ENCODE measurements at places on chromosomes 3 and 15.

DNA sequence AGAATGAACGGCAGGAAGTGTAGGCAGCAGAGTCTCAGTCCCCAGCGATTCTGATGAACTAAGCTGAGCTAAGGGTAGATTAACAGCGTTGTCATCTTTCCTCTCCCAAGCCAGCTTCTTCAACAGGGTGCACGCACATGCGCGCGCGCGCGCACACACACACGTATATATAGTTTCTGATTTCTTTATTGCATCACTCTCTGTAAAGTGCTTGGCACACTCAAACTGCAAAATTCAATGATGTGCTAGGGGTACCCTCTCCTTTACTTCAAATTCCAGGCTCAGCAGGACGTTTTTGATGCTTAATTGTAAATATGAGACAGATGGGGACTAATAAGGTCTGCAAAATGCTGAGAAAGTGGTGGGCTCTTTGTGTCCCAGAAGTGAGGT, 26.1 kb upstream of the VPS8 start:
- no peak for DNase-seq

DNA sequence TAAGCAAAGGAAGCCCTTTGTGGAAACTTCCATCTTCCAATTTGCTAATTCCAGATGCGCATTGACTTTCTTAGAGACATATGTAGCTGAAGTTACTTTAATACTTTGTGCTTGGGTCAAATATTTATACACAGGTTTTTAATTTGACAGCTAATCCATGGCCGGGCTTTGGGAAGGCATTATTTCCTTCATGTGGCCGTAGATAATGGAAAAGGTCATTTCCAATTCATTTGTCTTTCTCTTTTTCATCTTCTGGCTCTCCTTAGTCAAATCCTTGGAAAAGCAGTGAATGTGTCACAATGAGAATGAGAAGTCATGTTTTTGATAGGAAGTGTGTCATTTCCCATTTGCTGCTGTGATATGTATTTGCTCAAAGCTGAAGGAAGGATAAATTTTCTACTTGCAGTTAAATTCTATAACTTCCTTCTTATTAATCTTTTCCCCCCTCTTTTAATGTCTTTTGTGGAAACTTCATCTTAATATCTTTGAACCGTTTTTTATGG, 323.3 kb downstream of the CLSTN2 start:
- DNase-seq: no peak

DNA sequence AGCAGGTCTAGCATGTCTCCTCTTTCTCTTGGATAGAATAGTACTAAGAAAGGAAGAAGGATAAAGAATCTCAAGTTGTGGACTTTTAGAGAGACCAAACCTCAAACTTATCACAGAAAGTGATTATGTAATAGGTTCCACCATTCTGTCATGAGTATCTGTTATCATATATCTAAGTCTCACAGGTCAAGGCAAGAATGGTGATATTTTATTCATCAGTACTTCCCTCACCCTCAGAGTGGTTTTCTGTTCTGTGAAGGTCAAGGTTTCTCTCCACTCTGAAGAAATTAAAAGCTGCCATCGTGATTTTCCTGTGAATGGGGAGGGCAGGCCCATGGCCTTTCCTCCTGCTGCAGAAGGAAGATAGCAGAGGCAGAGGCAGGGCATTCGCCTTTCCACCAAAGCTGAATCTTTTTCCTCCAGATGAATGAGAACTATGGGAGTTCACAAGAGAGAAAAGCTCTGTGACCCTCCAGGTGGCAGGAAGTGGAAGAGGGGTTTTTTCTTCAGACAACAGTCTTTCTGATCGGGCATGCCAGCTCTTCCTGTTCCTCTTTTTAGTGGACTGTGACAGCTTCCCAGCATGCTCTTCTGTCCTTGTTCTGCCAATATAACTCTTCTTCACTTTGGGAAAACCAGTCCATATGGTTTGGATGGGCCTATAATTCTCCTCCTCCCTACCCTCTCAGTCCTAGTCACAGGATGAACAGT, 37.1 kb upstream of the CCK start:
- DNase-seq: no peak

GRCh38 chr15:79035111-79035601, 55.4 kb downstream of the RASGRF1 start:
- no peak for DNase-seq

DNA sequence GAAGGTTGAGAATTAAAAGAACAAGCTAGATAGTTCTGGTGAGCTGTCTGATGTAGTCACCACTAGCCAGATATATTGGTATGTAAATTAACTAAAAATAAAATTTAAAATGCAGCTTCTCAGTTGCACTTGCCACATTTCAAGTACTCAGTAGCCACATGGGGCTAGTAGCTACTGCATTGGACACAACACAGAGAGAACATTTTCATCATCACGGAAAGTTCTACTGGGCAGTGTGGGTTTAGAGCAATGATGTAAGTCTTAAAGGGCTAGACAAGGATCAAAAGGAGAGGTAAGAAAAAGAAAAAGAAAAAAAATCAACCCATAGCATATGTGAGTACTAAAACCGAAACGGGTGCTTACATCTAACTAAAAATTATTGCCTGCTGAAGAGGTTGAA, 282.4 kb upstream of the LRRFIP2 start:
- no peak for DNase-seq

GRCh38 chr15:91338766-91339165, 238.7 kb downstream of the SV2B start:
- no peak for DNase-seq

DNA sequence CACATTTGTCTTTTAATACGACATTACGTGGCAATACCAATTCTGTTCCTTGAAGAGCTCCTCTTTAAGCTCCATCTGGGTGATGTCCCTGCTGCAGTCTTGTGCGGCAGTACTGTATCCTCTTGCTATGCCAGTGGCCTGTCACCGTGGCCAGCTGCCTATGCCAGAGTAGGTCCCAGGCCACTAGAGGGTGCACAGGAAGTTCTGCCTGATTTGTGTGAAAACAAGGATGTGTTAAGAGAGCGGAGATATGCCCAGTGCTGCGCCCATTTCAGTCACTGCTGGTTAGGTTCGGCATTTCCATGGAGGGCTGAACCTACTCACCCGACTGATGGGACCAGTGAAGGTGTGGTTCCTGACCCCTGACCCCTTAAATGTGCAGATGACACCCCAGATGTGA, 25.2 kb downstream of the NIPA1 start:
- DNase-seq: no peak

GRCh38 chr15:31338879-31339557, 12.4 kb downstream of the KLF13 start:
- no peak for DNase-seq

DNA sequence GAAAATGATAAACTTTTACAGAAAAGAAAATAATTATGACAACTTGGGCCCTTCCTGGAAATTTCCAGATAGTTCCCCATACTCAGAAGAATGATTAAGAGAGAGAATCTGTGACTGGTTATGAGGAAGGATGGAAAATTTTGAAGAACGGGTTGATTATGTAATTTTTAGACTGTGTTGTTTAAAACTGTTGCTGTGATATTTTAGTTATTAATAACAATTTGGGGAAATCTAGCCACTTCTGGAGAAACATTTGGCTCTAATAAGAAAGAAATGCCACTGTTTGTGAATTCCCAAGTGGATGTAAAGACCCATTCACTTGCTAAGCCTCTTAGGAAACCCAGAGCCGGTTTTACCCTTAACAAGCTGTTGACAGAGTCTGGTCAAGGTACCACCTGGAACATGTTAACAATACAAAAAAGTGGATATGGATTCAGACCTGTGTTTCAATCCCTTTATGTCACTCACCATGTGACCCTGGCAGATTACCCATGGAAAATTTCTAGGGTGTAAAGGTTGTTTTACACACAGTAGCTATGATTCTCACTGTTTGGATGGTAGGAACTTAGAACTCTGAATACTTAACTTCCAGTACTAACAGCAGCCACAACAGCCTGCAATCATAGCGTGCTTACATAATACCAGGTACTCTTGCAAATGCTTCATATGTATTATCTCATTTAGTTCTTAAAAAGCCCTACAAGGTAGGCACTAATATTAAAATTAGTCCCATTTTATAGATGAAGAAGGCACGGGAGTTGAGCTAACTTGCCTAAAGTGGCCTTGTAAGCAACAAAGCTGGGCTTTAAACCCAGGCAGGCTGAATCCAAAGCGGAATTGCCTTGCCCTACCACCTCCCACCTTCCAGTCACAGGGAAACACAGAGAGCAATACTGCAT, 32.0 kb downstream of the ZBTB38 start:
- DNase-seq: no peak

DNA sequence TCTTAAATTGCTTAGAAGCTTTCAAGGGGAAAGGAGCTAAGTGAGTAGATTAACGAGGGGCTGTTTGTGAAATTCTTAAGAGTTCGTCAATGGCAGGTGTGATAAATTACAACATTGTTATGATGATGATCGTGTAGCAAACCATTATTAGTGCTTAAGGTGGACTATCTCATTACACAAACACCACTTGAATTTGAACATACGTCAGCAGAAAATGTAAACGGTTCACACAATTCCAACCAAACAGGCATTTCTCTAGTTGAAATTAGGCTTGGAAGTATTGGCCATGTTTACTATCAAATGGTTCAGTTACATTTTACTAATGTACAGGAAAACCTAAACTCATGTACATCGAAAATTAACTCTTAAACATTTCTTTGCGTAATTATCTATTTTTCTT, 102.8 kb downstream of the PYDC2 start:
- DNase-seq: no peak

DNA sequence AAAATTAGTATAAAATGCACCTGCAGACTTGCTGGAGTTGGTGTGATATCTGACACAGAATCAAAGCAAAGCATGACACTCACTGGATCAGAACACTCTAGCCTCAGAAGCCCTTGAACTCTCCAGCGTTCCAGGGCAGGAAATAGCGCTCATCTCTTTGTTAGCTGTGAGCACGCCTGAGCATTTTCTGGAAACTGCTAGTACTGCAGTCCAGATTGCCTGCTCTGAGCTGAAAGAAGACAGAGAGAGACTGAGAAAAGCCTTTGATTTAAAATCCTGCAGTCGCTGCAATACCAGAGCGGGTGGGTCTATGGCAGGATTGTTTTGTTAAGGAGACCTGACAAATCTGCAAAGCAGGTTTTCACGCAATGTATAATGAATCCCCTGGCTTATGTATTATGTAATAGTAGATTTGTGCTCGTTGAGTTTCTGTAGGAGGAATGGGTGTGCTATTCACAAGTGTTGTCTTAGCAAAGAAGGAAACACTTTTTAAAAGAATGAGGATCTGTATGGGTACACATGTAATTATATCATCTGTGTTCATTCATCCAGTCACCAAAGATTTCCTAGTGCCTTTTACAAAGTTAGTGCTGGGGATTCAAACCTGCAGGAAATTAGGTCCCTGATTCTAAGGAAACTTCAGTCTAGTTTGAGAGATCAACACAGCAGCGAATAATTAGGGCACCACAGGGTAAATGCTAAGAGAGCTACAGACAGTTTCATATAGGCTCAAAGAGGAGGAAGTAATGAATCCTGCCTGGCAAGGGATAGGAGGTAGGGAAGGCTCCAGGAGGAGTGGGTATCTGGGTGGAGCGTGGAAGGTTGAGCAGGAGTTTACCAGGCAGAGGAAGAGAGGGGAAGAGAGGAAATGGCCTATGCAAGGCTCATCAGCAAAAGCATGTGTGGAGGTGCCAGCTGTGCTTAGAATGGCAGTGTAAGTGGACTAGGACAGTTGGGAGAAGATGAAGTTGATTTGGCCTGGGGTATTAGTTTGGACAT, 26.1 kb upstream of the MGLL start:
- DNase-seq: no peak

GRCh38 chr3:72299823-72300222, 514.9 kb upstream of the PROK2 start:
- DNase-seq: no peak

All from cortex of kidney (tissue), 1 donor.